ENCODE measurements at places on chromosomes 5 and 9. TPM values are rescaled to one million over a fixed set of nuclear protein-coding genes. Genes with fewer than 3 reads are reported as not detected.

GRCh38 chr9:3027210-3027609 is 183.3 kb upstream of the PUM3 start:
- H3K4me3 ChIP-seq = no peak overlapping the region
- H3K27me3 ChIP-seq = no peaks in the 10 kb centered on the region
- H3K36me3 ChIP-seq = no peaks in the 10 kb centered on the region
- DNase-seq = no peak

DNA sequence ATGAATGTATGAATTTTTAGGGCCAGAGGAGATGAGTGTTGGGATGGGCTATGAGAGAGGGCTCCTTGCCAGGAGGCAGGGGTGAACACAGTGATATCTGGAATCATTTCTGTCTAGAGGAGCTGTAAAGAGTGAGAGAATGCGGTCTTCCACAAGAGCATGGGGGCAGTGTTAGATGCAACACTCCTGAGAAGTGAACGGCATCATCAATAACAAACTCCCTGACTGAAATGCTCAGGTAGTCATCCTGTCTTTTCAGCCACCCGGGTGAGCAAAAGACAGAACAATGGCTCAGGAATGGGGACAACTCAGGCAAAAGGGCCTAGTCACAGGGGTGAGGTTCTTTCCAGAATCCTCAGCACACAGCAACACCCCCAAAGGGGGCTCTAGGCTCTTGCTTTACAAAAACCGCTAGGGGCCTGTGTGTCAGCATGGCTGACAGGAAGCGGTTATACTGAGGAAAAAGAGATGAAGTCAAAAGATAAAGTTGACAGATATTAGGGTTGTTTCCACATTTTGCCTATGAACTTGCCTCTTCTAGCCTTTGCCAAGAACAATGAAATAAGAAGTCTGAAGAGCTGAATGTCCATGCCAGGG is 104.6 kb upstream of the LRRTM2 start:
- no peaks in the 10 kb centered on the region for H3K4me1 ChIP-seq
- H3K27ac ChIP-seq = no peak overlapping the region
- DNase-seq = no peak
- no peak overlapping the region for H3K4me3 ChIP-seq
- H3K27me3 ChIP-seq = no peaks in the 10 kb centered on the region
- H3K36me3 ChIP-seq = no peaks in the 10 kb centered on the region

DNA sequence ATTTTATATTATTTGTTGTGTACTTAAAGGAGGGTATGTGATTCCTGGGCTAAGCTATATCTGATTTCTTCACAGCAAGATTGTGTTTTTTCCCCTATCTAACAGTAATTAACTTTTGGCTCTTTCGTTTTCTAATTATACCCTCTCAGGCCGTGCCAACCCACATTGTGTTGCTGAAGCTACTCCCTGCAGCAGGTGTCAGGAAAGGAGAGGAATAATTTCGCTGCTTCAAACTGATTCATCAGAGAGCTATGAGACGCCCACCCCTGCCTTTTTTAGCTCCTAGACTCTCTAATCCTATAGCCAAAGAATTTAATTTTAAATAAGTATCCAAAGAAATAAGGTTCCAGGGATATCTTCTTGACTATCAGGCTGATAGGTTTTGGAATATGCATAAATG is 3.8 kb downstream of the CAVIN4 start:
- no peak overlapping the region for H3K4me3 ChIP-seq
- H3K4me1 ChIP-seq = no peaks in the 10 kb centered on the region
- H3K27me3 ChIP-seq = no peaks in the 10 kb centered on the region
- H3K36me3 ChIP-seq = no peaks in the 10 kb centered on the region
- H3K27ac ChIP-seq = no peak overlapping the region

Gene CCL27
- total RNA-seq = not detected

Gene PCDHGA7
- total RNA-seq = 0.57 TPM

Gene SHOC1
- not detected for total RNA-seq

Gene FKTN
- 5.4 TPM for total RNA-seq

Data from Peyer's patch (tissue), 4 donors.